ENCODE measurements at places on chromosomes 2 and 18. TPM values are rescaled to one million over a fixed set of nuclear protein-coding genes. Genes with fewer than 3 reads are reported as not detected.

DNA sequence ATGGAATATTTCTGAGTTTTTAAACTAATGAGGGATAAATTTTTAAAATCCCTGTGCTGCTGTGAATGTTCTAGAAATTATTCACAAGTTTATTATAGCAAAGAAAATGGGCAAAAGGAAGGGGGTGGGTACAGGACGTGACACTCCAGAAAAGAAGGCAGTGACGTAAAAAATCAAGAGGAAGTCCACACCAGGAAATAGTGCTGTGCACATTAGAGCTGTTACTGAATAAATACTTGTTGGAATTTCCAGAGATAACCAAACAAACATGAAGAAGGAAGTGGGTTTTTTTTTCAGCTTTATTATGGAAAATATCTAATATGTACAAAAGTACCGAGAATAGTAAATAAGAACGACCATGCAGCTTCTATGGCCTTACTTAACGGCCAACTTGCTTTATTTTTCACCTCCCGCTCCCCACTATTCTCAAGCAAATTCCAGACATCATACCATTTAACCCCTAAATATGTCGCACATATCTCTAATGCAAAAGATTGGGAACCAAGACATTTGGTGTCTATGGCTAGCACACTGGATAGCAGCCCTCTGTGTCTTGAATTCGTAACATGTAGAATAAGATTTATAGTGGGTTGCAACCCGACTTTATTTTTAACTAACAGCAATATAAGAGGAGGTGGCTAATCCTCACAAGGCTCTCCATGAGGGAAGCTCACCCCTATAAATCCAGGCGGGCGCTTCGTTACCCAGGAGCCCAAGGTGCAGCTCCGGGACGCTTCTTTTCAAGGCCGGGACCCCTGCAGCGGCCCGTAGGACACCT is 580 bp upstream of the NDUFV2 start:
- peak; percentile 52 for DNase-seq

DNA sequence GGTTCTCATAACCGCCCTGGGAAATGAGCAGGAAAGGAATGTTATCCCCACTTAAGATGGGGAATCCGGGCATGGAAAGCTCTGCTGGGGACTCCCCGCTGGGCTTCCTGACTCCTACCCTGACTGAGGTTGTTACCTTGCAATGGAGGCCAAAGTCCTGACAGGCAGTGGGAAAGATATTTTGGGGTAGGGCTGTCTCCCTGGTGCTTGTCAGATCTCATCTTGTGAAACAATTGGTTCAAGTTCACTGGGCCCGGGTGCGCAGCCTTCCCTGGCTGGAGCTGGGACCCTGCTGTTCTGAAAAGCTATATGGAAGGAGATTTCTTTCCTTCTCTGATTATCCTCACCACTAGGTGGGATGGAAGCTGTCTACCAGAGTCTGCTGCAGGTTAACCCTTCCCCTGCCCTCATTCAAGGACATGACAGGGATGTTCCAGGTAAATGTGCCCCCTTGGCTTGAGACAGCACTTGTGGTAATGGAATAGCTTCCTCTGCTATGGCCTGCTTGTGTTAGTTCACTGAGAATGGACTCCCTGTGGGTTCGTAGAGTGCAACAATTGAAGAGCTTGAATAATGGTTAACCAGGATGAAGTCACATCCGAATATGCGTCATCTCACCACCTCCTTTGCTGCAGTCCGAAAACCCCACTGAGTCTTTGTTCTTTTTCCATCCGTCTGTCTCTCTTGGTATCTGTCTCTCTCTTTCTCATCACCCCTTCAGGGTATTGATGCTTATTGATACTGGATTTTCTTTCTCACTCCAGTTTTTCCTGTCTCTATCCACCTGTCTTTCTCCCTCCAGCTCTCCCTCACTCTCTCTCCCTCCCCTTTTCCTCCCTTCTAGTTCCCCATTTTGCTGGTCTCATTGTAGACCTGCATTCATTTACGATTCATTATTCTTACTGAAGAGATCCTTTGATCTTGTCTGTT is 67.8 kb upstream of the EPAS1 start:
- peak; percentile 29 for DNase-seq

- no peak for DNase-seq
These were observed 230.2 kb upstream of the ZC3H15 start for GRCh38 chr2:186255823-186256222.

DNA sequence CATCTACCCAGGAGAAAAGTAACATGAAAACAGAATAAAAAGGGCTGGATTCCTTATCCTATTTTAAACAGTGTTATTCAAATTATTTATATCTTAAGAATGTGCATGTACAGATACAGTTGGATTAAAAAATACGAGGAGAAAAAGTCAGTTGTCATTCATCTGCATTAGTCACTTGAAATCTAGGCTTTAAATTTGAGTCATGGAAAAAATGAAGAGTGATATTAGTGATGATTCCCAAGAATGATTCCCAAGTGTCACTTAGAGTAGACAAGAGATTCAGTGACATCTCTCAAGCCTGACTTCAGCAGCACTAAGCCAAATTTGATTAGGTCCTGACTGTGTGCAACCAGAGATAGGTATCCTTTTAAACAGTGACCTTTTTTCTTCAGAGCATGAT is 394.2 kb downstream of the IRS1 start:
- DNase-seq = no peak

DNA sequence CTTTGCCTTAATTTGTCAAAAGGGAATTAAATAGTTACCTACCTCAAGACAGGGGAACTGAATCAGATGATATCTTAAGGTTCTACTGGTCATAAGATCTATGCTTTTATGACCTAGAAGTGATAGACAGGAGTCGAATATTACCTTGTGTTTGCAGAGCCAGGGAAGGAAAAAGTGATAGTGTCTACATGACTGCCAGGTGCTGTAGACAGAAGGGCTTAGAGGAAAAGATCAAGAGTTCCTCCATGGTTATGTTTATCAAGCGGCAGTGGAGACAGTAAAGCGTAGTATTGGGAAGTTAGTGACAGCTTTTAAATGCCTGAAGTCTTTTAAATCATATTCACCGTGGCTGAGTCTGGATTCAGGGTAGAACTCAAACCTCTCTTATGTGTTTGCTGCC is 11.9 kb downstream of the CRIM1 start:
- no peak for DNase-seq

GRCh38 chr18:23853448-23854195 is 160.9 kb upstream of the TTC39C start:
- no peak for DNase-seq

- DNase-seq = no peak
These were observed 40.4 kb downstream of the PIEZO2 start for GRCh38 chr18:11108947-11109346.

- no peak for DNase-seq
These were observed 76.8 kb downstream of the POLR1A start for GRCh38 chr2:86028766-86029381.

GRCh38 chr18:46298511-46298910 is 194.3 kb downstream of the HAUS1 start:
- DNase-seq = no peak

DNA sequence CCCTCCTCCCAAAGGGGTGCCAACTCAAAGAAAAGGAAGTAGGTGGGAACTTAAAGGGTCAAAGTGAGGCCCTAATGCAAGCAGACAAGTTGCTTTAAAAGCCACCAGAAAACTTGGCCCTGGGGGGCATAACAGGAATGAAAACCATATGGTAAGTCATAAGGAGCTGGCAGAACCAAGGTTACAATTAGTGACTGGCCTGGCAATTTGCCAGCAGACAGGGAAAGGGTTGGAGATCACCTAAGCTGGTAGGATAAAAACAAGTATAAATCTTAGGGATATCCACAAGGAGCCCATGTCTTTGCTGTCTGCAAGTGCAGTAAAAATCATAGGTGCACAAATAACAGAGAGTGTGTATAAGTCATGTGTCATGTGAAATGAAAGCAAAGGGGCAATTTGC is 256.7 kb upstream of the LRRTM4 start:
- DNase-seq = no peak

- no peak for DNase-seq
These were observed 151.9 kb downstream of the GALNT1 start for GRCh38 chr18:35733408-35733807.

Gene LAMA1
- total RNA-seq = not detected
